ENCODE measurements at places on chromosomes 3 and 15. TPM values are rescaled to one million over a fixed set of nuclear protein-coding genes. Genes with fewer than 3 reads are reported as not detected.

- no peaks in the 10 kb centered on the region for H3K27me3 ChIP-seq
- DNase-seq = no peak
- H3K4me3 ChIP-seq = no peak overlapping the region
- no peak overlapping the region for H3K27ac ChIP-seq
Measured at GRCh38 chr15:56353119-56353518, 12.1 kb upstream of the TEX9 start.

LDHAL6B gene
- not detected for total RNA-seq

- H3K4me3 ChIP-seq = no peak overlapping the region
- no peaks in the 10 kb centered on the region for H3K4me1 ChIP-seq
- no peak overlapping the region for H3K27ac ChIP-seq
- no peaks in the 10 kb centered on the region for H3K27me3 ChIP-seq
- H3K36me3 ChIP-seq = no peaks in the 10 kb centered on the region
Measured at GRCh38 chr3:161163297-161163696, 57.8 kb upstream of the NMD3 start.

DNA sequence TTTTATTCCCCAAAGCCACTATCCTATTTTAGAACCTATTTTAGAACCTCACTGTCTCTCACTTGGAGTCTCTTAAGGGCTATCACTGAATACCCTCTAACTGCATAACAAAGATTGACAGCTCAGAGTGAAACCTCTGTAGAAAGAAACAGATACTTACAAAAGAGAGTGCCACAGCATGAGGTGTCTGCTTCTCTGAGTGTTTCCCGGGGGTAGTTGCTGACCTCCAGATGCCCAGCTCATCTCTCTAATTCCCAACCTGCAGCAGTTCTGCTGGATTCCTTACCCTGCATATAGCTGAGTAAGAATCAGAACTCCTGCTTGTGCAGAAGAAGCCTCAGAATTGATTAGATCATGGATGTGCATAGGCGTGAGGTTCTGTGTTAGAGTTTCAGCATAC, 34.5 kb downstream of the P3H2 start:
- no peak for DNase-seq
- H3K27me3 ChIP-seq = no peaks in the 10 kb centered on the region
- H3K4me3 ChIP-seq = no peak overlapping the region
- H3K4me1 ChIP-seq = no peaks in the 10 kb centered on the region

DLEC1 gene
- 8.6 TPM for total RNA-seq

DNA sequence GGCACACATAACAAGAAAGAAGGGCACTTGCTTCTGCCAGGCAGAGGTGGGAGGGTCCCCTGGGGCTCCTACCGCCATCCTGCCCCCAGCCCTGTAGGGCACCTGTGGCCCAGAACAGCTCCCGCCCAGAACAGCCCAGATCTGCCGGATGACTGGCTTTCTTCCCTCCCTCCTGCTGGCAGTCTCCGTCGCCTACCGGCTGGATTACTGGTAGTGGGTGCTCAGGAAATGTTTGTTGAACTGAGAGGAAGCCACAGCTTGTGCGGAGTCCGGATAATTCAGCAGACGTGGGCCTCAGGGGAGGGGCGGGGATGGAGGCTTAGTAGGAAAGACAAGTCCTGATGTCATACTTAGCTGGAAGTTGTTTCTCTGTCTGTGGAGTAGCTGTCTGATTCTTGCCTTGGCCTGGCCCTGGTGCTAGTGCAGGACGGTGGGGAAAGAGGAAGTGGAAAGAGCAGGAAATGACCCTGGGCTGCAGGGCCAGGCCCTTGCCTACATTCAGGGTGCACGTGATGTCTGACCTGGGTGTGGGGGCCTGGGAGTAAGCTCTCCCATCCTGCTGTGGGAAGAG, 6.7 kb downstream of the CCDC9B start:
- H3K36me3 ChIP-seq = no peaks in the 10 kb centered on the region
- no peaks in the 10 kb centered on the region for H3K27me3 ChIP-seq
- peak overlapping the region; percentile 77 for H3K4me3 ChIP-seq

CD86 gene
- 1.3 TPM for total RNA-seq

GRCh38 chr3:94331831-94332230, 269.0 kb downstream of the NSUN3 start:
- no peaks in the 10 kb centered on the region for H3K36me3 ChIP-seq
- H3K27me3 ChIP-seq = no peaks in the 10 kb centered on the region
- no peak overlapping the region for H3K4me3 ChIP-seq

DNA sequence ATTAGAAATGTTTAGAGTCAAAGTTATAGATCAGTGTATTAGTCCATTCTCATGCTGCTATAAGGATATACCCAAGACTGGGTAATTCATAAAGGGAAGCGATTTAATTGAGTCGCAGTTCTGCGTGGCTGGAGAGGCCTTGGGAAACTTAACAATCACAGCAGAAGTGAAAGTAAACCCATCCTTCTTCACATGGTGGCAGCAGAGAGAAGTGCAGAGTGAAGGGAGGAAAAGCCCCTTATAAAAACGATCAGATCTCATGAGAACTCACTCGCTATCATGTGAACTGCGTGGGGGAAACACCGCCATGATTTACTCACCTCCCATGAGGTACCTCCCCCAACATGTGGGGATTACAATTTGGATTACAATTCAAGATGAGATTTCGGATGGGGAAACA, 871.5 kb downstream of the DIPK2A start:
- no peaks in the 10 kb centered on the region for H3K4me1 ChIP-seq
- no peaks in the 10 kb centered on the region for H3K36me3 ChIP-seq
- H3K27ac ChIP-seq = no peak overlapping the region
- H3K27me3 ChIP-seq = no peaks in the 10 kb centered on the region
- H3K4me3 ChIP-seq = no peak overlapping the region

FANCD2OS gene
- total RNA-seq = not detected

THSD4 gene
- not detected for total RNA-seq

GRCh38 chr3:46868287-46868686, 5.0 kb upstream of the MYL3 start:
- H3K36me3 ChIP-seq = peaks cover 3% of the 10 kb centered on the region
- no peak overlapping the region for H3K27ac ChIP-seq
- peaks cover 36% of the 10 kb centered on the region for H3K27me3 ChIP-seq
- H3K4me1 ChIP-seq = no peaks in the 10 kb centered on the region
- DNase-seq = no peak

DNA sequence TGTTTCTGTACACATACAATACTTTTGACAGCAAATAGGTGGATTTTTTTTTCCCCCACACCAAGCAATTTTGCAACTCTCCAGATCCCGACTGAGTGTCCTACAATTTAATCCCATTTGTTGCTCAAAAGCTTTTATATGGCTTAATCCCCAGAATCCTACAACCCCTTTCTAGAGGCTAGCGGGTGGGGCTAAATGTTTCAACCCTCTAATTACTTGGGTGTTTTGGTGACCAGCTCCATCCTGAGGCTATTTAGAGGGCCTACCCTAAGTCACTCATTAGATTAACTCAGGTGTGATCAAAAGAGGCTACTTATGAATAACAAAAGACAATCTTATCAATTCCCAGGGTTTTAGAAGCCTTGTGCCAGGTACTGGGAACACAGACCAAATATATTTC, 21.0 kb upstream of the FBXL2 start:
- H3K4me1 ChIP-seq = no peaks in the 10 kb centered on the region
- H3K4me3 ChIP-seq = no peak overlapping the region
- H3K36me3 ChIP-seq = no peaks in the 10 kb centered on the region
- DNase-seq = no peak
- peaks cover 11% of the 10 kb centered on the region for H3K27me3 ChIP-seq

IL17RC gene
- 0.47 TPM for total RNA-seq

EFCC1 gene
- total RNA-seq = not detected

- H3K27me3 ChIP-seq = peaks cover 35% of the 10 kb centered on the region
- H3K36me3 ChIP-seq = no peaks in the 10 kb centered on the region
- no peak overlapping the region for H3K4me3 ChIP-seq
- no peak for DNase-seq
- no peak overlapping the region for H3K27ac ChIP-seq
Measured at GRCh38 chr15:25508369-25509002, 69.7 kb upstream of the UBE3A start.

DNA sequence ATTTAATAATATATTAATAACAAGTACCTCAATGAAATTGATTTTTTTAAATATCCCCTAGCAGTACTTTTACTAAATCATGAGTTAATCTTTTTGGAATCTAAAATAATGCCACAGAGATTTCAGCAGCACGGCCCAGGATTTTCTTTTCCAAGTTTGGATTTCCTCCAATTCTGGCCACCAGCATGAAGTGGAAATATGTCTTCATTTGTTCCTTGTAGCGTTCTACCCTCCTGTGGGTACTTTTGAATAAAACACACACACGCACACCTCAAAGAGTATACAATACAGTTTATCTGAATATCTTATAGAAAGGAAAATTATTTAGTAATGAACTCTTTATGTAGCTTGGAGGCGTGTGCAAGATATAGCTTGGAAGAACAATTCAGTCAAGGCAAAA, 125.1 kb upstream of the STT3B start:
- DNase-seq = no peak
- H3K27me3 ChIP-seq = no peaks in the 10 kb centered on the region
- H3K4me1 ChIP-seq = peaks cover 10% of the 10 kb centered on the region

GRCh38 chr3:148646126-148646665, 51.5 kb upstream of the AGTR1 start:
- no peak for DNase-seq

DNA sequence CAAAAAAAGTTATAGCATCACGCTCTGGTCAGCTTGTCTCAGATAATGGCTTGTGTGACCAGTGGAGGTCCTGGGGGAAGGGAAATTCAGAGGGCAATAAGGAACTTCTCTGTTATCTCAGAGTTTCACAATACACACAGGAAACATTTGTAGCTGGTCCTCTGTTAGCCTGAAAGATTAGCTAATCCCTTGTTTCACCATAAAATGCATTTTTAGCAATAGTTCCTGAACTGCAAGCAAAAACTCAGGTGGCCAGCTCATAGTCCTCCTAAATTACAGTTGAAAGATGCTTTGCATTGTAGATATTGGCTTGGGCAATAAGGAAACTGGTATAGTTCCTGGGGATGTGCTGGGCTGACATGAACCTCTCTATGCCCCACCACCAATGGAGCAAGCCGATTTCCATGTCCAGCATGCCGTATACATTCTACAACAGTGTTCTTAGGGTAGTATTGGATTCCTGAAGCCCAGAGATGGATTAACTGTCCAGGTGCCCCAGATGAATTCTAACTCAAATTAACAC, 141.5 kb upstream of the TBL1XR1 start:
- no peak overlapping the region for H3K27ac ChIP-seq
- no peaks in the 10 kb centered on the region for H3K36me3 ChIP-seq
- H3K4me1 ChIP-seq = peaks cover 9% of the 10 kb centered on the region
- H3K4me3 ChIP-seq = no peak overlapping the region
- no peak for DNase-seq

DNA sequence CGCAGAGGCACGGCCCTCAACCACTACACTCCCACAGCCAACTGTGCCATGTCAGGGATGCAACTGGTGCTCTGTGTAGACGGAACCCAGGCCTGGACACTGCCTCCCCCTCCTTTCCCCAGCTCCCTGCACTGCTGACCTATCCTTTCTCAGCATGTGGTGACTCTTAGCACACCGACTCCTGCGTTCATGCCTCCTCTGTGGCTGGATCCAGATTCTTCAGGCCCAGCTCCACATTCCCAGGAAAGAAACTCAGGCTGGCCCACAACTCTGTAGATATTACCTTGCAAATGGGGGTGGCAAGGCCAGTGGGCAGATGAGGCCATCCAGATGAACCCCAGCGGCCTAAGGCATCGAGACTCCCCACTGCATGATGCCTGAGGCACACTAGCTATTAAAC, 272.7 kb downstream of the OCA2 start:
- no peaks in the 10 kb centered on the region for H3K4me1 ChIP-seq
- H3K27me3 ChIP-seq = no peaks in the 10 kb centered on the region
- H3K4me3 ChIP-seq = no peak overlapping the region

GRCh38 chr15:101827257-101827656, 15.3 kb downstream of the OR4F15 start:
- no peak overlapping the region for H3K27ac ChIP-seq
- DNase-seq = no peak
- no peak overlapping the region for H3K4me3 ChIP-seq
- H3K27me3 ChIP-seq = peaks cover 37% of the 10 kb centered on the region
- no peaks in the 10 kb centered on the region for H3K36me3 ChIP-seq
- H3K4me1 ChIP-seq = no peaks in the 10 kb centered on the region

Measured in T-helper 17 cell (primary cell).